ENCODE measurements at places on chromosomes 7 and 10.

DNA sequence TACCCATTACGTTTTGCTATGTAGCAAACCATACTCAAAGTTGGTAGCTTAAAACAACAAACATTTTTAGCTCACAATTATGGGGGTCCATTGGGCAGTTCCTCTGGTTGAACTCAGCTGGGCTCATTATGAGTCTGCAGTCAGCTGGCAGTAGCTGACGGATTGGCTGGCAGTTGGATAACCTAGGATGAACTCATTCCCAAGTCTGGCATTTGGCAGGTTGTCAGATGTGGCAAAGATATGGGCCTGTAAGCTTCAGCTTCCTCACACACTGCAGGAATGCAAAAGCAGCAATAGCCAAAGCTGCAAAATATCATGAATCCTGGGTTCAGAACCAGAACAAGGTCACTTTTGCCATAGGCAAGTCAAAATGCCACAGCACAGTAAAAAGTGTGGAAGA lies 412.2 kb upstream of the SORCS1 start:
- DNase-seq: no peak

- no peak for DNase-seq
Measured at GRCh38 chr10:48604991-48605508, at the start of gene ARHGAP22. TSS of gene ARHGAP22 (minus strand) at chr10:48605073. CDS start at chr10:48604796, 277 bp downstream.

- DNase-seq: no peak
Measured at GRCh38 chr7:84384417-84384816, 189.8 kb upstream of the SEMA3A start.

DNA sequence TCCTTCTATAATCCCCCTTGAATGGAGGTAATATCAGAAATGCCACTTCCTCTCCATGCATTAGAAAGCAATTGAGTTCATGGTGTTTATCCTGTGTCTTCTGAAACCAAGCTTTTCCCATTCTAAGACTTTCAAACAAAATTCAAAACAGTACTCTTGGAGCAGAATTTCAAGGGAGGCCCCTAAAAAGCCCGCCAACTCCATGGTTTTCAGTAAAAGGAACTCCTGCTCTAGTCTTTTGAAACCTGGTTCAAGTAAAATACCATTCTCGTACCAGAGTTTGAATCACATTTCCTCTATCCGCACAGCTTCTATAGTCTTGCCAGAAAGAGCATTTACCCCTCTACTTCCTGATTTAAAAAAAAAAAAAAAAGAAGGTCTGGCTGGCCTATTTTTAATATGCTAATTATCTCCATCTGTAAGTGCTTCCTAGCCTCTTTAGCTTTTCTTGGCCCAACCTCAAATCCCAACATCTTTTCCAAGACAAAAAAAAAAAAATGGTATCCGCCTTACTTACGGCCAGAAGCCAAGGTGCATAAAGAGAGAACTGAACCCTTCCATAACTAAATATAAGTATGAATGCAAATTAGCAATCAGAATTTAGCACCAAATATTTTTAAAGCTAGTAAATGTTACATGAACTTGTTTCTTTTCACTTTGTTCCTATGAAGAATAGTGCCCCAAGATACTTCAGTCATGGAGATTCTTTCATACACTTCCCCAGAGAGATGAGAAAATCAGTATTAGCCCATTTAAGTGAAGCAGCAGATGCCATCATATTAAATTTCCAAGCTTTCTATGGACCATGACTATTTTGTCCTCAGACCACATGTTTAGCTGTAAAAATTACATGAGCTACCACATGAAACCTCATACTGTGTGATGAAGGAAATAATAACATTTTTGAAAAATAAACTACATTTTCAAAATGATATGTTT lies 199.9 kb upstream of the FAM3C start:
- DNase-seq: no peak

- DNase-seq: no peak
Measured at GRCh38 chr7:91618776-91619765, 261.4 kb downstream of the MTERF1 start.

GRCh38 chr10:14624600-14624999 lies 150.1 kb downstream of the FAM107B start:
- DNase-seq: no peak

DNA sequence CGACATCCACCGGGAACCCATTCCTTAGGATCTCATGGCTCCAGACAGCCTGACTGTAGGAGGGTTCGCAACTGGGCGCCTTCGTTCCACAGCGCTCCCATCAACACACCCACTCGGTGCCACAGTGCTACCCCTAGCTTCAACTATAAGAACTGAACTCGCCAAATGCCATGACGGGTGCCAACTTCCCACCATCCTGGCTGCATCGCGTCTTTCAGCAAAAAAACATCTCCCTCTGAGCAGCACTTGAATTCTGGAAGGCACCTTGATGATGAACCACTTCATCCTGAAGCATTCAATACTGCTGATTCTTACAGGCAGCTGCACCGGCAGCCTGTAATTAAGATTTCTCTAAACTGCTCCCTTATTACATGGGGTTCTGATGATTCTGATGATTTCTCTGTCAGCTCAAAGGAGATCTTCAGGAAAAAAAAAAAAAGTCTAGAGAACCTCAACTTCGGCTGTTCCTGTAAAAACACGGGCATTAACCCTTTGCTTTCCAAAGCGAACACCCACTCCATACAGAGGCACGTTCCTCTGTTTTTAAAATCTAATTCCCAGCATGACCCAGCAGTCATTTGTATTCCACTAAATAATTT lies 1.3 kb downstream of the CYTH3 start:
- no peak for DNase-seq

- DNase-seq: no peak
Measured at GRCh38 chr10:15189133-15189885, 20.8 kb upstream of the NMT2 start.

- DNase-seq: no peak
Measured at GRCh38 chr7:33137103-33137502, 7.7 kb downstream of the BBS9 start.
